ENCODE measurements at places on chromosomes 1 and 21.
A peak's percentile ranks its signal among the peaks of the same experiment; 100 is the strongest.

DNA sequence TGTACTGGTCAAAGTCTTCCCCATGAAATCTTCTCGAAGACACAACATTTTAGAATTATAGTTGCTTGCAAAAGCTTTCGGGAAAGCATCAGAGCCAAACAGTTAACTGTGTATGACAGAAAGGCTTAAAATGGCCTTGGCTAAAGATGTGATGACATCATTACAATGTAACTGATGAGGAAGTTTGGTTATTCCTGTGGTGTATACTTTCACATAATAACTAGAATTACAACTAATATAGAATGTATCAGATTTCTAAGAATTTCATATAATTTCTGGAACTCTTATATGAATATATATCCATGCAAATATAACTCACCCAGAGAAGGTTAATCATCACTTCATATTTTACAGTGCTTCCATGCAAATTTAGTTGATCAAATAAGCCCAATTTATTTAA, 8.4 kb downstream of the TP73 start:
- DNase-seq = no peak

DNA sequence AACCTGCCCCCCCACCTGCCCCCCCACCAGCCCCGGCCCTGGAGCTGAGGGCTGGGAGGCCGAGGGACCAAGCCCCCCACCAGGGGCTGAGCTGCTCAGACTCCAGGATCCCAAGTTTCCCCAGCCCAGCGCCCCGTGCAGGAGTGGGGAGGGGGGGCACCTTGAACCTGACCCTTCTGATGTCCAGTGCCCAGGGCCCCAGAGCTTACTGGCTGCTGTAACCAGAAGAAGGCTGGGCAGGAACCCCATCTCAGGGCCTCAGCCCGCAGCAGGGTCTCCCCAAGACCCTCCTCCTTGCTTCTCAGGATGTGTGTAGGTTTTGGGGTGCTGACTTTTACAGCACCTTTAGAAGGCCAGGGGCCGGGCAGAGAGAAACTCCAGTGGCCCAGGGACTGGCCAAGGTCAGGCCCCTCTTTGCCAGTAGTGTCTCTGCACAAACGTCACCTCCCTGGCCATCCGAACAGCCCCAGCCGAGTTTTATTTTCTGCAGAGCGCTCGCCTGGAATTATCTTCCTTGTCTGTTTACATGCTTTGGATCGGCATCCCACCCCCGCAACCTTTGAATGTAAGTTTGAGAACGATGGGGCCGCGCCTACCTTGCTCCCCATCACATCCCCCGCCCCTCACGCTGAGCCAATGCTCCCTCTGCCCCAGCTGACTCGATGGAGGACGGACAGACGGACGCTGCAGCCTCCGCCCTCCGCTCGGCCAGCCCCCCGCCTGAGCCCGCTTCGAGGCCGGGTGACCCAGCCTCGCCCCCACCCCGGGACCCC, 70.1 kb upstream of the CASZ1 start:
- DNase-seq = peak; percentile 5

GRCh38 chr1:15137809-15138208, 15.7 kb upstream of the TMEM51 start:
- DNase-seq = no peak

DNA sequence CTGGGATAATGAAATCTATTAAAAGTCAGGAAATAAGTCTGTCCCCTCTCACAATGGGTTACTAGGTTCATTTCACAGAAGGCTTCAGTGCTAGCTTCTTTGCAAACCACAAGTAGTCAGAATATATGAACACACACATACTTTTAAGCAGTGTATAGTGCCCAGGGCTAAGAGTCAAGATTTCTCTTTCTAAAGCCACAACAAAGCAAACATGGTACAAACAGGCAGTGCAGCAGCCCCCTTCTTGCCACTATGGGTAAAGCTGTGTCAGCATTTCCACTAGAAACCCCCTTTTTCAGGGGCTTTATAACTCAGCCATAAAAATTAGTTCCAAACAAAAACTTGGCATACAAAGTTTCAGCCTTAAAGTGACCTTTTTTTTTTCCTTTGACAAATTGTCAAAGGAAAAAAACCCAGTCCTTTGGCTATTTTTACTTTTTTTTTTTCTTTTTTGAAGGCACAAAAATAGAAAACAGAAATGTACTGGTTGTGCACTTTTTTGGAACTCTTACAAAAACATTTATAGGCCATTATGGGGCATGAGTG, 315.4 kb downstream of the LMO4 start:
- DNase-seq = no peak

- no peak for DNase-seq
Observed at GRCh38 chr1:25569597-25570396, 26.4 kb downstream of the LDLRAP1 start.

DNA sequence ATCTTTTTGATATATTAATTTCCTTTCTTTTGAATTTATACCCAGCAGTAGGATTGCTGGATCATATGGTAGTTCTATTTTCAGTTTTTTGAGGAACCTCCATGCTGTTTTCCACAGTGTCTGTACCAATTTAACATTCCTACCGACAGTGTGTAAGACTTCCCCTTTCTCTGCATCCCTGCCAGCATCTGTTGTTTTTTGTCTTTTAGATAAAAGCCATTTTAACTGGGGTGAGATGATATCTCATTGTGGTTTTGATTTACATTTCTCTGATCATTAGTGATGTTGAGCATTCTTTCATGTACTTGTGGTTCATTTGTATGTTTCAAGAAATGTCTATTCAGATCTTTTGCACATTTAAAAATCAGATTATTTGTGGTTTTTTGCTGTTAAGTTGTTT, 62.4 kb upstream of the STUM start:
- no peak for DNase-seq

- no peak for DNase-seq
Observed at GRCh38 chr1:115506924-115507589, 134.7 kb upstream of the VANGL1 start.

GRCh38 chr21:27681038-27681437, 714.1 kb upstream of the ADAMTS5 start:
- no peak for DNase-seq

GRCh38 chr1:36122062-36123030, 2.7 kb downstream of the COL8A2 start:
- DNase-seq = no peak
